Naive thymus-derived CD4-positive, alpha-beta T cell (primary cell): ENCODE measurements at places on chromosomes 2 and 18. TPM values are rescaled to one million over a fixed set of nuclear protein-coding genes. Genes with fewer than 3 reads are reported as not detected.

The BOLL gene
- not detected for total RNA-seq

The SCN2A gene
- total RNA-seq: not detected

The LIPG gene
- total RNA-seq: not detected in 2 replicates

The CIB4 gene
- total RNA-seq: not detected

The GPC1 gene
- total RNA-seq: 0.90 TPM

The GPR75 gene
- 3.1 TPM for total RNA-seq

The MYO1B gene
- total RNA-seq: 0.85 TPM

The LBX2 gene
- not detected for total RNA-seq

The ZDBF2 gene
- total RNA-seq: 16.0 TPM

The LAMA3 gene
- not detected for total RNA-seq

The MRPL44 gene
- total RNA-seq: 26.8 TPM

The EPC2 gene
- 63.0 TPM for total RNA-seq

The GRB14 gene
- total RNA-seq: not detected

The CYP27A1 gene
- total RNA-seq: 10.6 TPM

The AGXT gene
- not detected for total RNA-seq

The PCGF1 gene
- total RNA-seq: 37.0 TPM

The ST6GAL2 gene
- not detected for total RNA-seq
